NCI-H1694 (cell line): ENCODE measurements at places on chromosomes 13 and 19.

DNA sequence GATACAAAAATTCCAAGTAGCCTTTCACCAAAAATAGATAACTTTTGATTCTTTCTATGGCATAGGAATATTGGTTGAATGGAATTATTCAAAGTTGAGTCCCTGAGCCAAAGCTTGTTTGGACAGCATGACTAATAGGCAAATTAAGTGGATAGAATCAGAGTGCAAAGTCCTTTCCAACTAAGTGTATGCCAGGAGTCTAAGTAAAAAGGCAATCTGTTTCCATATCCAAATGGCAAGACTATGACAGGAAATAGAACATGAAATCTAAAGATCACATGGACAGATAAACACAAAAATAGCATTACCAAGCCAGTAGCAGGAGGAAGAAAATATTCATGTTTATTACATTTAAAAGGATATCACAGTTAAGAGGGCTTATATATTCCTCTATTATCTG is 804.6 kb downstream of the SLITRK6 start:
- no peak for DNase-seq

- no peak for DNase-seq
Observed at GRCh38 chr19:42245231-42245630, 2.8 kb upstream of the GSK3A start.

DNA sequence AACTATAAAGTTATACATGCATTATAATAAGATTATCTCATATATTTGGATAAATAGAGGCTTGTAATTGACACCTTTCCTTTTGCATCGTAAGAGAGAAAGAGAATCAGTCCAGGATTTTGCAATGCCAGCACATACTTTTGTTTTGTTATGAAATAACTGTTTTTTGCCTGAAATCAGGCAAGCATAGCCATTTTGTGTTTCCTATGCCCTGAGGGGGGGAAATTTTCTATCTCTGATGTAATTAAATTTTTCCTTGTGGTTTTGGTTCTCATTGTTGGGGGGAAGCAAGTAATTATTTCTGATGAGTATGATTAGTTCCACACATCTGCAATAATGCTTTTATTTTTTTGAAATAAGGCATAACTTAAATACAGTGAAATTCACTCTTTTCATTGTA is 229.4 kb downstream of the NDFIP2 start:
- DNase-seq: no peak

DNA sequence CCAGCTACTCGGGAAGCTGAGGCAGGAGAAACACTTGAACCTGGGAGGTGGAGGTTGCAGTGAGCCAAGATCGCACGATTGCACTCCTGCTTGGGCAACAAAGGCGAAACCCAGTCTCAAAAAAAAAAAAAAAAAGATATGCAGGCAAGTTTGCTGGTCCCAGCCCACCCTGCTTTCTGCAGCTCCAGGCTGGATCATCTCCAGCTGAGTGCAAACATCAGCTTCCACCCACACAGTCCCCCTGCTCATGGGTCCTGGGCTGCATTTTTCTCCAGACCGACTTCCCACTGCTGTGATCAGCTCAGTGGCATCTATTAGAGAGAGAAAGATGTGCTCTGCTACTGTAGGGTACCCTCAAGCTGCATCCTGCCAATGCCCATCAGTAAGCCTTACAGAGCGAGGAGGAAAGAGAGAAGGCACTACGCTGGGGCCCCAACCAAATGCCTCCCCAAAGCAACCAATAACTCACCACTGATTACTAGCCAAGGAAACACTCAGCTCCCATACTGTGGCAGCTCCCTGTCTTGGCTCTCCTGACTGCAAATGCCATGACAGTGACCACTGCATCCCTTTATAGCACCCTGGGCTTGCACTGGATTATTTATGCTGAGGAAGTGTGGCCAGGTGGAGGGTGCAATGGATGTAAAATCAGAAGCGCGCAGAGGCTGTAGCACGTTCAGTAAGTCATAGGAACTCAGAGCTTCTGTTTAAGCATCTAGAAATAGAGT is 170.9 kb upstream of the ZNF507 start:
- no peak for DNase-seq

DNA sequence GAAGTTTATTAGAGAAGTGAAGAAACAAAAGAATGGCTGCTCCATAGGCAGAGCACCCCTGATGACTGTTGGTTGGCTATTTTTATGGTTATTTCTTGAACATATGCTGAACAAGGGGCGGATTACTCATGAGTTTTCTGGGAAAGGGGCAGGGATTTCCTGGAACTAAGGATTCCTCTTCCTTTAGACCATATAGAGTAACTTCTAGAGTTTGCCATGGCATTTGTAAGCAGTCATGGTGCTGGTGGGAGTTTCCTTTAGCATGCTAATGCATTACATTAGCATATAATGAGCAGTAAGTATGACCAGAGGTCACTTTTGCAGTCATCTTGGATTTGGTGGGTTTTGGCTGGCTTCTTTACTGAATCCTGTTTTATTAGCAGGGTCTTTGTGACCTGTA is 38.7 kb upstream of the PCDH8 start:
- no peak for DNase-seq

DNA sequence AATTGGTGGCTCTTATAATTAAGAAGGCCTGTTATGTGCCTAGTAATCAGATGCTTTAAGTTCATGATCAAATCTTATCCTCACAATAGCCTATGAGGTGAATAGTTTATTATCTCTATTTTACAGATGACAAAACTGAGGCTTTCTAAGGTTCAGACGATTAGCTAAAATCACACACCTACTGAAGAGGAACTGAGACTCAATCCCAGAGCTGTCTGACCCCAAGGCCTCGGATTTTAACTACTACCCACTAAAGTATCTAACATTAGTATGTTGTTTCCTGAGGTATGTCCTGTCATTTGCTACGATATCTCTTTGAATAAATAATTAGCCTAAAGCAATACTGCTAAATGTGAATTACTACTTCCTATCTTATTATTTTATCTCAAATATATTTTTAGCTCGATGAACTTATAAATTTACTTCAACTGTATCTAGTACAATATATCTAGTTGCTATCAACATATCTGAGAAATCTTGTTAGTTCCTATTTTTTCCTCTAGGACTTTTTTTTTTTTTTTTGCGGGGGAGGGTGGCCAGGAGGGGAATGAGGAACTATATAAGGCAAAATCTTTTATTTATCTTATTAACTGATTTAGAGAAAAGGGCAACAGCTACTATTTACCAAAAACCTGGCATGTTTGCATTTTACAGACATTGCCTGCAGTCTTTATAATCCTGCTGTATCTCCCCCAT is 118.5 kb downstream of the ABCC4 start:
- DNase-seq: no peak

DNA sequence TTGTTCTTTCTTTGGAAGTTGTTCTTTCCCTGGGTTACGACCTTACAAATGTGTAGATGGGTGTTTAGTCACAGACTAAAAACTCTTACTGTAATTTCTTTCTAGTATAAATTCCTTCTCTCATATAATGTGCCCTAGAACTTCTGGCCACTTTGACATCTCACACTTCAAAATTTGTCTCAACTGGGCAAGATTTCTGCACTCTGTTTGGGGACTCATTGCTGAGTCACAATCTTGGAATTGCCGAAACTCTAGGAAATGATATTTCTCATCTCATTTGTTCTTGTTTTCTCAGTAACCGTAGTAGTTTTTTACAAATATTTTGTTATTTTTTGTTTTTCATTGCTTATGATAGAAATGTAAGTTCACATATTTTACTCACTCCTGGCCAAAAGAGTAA is 2523.2 kb upstream of the PCDH20 start:
- no peak for DNase-seq

DNA sequence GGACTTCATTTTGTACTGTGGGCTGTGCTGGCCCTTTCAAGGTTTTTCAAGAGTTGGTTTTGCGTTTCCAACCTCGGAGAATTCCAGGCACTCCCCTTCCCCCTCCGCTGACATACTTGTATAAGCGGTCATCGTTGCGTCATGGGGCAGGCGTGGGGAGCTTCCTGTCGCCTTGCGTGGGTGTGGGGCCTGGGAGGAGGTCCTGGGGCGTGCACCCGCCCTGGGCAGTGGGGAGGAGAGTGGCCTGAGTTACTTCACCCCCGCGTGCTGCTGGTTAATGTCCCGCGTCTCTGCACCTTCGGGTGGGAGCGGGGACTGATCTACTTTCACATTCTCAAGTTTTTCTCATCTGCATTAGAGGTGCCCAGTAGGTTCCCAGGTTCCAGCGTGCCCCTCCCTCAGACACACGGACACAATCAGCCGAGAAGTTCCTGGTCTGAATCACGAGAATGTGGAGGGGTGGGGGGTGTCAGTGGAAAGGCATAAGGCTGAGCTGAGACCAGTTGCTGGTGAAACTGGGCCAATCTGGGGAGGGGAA is 4.1 kb downstream of the IER2 start:
- no peak for DNase-seq

GRCh38 chr13:79989217-79989661 is 351.7 kb downstream of the SPRY2 start:
- no peak for DNase-seq

DNA sequence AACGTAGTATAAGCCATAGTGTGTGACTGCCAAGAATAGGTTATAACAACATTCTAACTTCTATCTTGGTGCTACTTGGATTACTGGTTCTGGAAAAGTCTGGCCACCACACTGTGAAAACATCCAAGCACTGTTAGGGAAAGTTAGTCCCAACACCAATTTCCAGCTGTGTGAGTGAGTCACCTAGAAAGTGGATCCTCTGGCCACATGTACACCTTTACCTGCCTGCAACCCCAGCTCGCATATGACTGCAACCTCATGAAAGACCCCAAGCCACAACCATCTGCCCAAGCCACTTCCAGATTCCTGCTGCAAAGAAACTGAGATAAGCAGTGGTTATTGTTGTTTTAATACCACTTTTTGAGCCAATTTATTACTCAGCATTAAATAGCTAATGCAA is 404.5 kb downstream of the KCTD12 start:
- DNase-seq: no peak

DNA sequence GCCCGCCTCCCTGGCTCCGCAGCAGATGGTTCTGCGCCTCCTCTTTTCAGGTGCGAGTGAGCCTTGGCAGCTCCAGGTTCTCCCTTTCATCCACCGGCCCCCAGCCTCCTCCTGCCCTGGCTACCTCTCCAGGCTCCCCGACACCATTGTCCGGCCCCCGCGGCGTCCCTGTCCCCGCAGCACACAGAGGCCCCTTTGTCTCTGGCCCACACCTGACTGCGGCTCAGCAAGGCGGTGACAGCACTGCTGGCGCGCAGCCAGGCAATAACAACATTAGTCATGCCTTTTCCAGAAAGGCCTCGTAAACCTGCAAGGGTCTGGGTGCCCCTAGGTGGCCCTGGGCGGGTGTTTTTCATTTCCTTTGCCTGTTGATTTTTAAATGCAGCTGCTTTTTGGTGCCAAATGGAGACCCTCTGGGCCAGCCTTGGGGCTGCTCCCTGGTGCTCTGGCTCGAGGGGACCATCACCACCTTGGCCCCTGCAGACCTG is 73.2 kb upstream of the MEDAG start:
- DNase-seq: peak; percentile 78

GRCh38 chr19:12596485-12596884 is 14.1 kb downstream of the ZNF490 start:
- no peak for DNase-seq

DNA sequence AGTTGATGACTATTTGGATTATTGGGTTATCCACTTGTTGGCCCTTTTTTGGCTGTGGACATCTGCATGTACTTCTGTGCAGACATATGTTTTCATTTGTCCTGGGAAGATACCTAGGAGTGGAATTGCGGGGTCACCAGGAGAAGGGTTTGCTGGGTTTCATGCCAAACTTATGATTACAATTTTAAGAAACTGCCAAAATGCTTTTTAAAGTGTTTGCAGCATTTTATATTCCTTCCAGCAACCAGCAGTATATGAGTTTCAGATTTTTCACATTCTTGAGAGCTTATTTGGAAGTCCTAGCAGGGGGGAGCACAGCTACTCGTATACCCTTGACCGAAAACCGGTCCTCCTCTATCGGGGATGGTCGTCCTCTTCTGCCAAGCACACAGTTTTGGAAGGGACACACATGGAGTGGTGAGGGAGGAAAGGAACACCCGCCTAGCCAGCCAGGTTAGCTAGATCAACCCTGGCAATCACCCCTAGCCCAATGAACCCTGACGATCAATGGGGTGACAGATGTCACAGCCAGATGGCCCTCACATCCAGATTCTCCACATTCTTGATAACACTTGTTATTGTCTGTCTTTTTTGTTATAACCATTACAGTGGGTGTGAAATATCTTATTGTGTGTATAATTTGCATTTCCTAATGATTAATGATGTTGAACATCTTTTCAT is 26.7 kb upstream of the RNF113B start:
- no peak for DNase-seq

DNA sequence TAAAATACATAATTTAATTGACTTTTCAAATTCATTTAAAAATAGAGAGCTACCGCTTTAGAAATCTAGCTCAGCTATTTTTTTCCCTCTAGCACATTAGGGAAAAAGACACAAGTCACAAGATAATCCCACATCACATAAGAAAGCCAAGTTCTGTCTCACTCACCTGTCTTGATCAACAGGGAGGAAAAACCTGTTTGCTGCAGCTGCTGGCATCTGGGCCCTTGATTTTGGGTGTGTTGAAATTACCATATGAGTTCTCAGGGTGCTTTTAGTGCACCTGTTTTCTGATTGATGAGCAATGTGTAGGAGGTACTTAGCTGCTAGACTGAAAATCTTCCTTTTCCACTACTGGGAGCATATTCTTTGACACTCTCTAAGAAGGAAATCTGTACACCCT is 53.8 kb downstream of the ZDHHC20 start:
- no peak for DNase-seq

DNA sequence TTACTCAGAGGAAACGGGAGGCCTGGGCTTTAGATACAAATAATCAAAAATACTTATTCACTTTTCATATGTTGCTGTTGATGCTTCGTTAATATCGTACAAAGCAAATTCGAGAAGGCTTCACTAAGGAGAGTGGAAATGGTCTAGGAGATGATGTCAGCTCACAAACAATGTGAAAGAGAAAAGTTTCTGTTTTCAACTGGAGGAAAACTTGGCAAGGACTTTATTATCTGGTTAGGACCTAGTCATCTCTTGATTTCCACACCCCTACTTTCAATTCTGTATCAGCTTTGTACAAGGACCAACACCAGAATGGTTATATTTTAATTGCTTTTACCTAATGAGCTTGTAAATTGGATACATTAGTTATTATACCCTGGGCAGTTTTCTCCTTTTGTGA is 88.0 kb downstream of the SLC10A2 start:
- no peak for DNase-seq

- DNase-seq: no peak
Observed at GRCh38 chr19:19433666-19434213, 28.3 kb downstream of the GATAD2A start.

DNA sequence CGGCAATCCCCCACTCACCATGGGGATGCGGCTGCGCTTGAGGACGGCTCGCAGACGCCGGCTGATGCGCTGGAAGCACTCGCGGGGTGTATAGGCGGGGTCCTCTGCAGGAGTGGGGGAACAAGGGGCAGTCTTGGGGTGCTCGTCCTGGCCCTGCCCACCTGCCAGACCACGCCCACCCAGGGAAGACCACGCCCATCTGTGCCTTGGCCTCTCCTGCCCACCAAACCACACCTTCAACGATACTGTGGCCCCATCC is 6.7 kb downstream of the RNU6-9 start:
- no peak for DNase-seq

- no peak for DNase-seq
Observed at GRCh38 chr13:28819735-28820098, 422 bp upstream of the MTUS2 start.
